Fibroblast of skin of abdomen (primary cell): ENCODE measurements at places on chromosomes 5 and 9.

DNA sequence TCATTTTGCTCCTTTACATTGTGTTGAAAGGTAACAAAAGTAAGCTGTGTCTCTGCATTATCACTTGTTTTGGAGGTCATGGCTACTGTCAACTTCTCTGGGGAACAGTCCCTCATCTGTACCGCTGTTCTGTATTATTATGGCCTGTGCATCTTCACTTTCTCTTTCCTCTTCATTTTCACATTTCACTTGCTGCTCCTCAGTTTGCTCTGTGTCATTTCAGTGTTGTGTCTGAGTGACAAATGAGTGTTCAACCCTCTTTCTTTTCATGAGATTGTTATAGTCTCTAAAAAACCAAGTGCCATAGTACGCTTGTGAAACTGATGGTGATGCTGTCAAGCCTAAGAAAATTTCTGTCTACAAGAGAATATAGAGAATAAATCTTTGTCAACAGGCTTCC lies 122.0 kb upstream of the FER start:
- no peak for DNase-seq

DNA sequence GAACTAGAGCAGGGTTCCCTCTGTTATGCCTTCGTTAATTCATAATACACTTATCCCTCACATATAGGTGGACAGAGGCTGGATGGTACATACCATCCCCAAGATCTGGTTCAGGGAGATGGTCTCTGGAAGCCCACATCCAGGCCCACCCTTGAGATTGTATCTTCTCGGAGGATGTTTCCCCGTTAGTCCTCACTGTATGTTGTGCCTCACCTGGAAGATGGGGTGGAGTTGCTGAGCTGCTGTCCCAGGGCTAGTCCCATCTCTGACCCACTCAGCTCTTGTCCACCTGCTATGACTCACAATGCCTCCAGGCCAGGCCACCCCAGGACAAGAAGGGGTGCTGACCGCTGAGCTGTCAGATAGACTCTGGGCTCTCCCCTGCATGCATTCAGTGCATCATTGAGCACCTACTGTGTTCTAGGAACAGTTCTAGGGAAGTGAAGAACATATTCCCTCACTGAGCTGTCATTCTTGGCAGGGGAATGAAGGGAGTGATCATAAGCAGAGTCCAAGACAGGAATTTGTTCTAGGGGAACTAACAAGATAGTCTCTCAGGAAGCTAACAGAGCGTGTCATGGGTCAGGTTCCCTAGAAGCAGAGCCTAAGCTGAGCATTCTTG lies at the start of gene CBY3:
TSS of gene CBY3 (minus strand) at position 255 of the 622 bp plus-strand sequence. CDS start at position 139, 116 bp downstream.
- DNase-seq, result no peak

DNA sequence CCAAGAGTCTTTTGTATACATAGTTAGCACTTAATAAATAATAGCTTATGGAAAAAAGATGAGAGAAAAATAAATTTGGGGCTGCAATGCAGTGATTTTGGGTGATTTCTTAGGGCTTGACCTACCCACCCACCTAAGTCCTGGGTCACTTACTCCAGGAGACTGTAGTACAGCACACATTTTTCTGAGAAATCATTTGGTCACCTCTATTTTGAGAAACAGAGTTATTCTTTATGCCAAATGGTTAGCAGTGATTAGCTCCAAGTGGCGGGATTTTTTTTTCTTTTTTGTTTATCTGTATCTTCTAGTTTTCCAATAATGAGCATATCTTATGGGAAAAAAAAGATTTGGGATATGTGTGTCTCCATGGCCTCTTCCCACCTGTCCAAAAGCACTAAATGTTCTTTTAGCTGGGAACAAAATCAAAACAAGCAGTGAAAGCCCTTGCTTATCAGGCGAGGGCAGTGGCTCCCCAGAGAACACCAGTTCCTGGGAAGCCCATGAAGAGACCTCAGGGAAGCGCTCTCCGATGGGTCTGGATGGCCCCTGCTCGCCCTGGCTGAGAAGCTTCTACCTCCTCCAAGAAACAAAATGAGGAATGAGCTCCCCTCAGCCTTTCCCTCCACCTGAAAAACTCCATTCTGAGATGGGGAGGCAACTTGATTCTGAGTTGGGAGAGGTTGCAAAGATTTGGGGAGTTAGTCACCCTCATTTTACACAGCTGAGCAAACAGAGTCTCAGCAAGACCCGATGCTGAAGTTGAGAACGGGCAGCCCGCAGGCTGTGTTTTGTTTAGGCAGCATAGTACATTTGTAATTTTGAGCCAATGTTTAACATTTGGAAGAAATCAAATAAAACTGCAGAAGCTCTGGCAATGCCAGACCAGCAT lies 69.9 kb downstream of the CYFIP2 start:
- DNase-seq, result peak; percentile 39

- DNase-seq, result no peak
Measured at GRCh38 chr5:27252911-27253310, 214.5 kb upstream of the CDH9 start.

- DNase-seq, result no peak
Measured at GRCh38 chr5:137328991-137329390, 170.1 kb downstream of the SPOCK1 start.

- no peak for DNase-seq
Measured at GRCh38 chr5:54469622-54470021, 14.1 kb downstream of the HSPB3 start.

DNA sequence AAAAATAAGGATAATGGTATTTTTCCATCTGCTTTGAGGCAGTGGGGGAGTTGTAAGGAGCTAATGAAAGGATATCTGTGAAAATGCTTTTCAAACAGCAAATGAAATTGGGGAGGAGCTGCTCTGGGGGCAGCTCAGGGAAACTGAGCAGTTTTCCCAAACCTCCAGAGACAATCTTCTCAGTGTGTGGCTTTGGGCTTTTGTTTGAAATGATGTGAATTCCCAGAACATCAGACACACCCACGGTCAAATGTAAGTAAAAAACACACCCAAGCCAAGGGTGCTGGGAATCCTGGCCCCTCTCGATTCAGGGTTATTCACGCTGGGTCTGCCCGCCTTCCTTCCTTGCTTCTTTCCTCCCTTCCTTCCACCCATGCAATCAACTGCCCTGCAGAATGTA lies 512.6 kb downstream of the BNC2 start:
- no peak for DNase-seq

DNA sequence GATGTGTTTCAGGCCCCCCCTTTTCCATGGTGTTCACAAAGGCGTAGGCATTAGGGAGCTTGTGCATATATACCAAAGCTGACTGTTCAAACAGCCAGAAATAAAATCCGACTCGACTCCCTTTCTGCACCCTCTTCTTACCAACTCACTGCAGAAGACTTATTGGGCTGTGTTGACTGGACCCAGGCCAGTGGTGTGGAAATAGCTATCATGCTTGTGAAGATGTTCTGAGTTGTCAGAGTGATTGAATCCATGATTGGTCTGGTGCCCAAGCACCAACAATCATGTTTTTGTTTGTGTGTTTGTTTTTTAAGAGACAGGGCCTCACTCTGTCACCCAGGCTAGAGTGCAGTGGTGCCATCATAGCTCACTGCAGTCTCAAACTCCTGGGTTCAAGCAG lies 21.6 kb downstream of the TJP2 start:
- DNase-seq, result no peak

- no peak for DNase-seq
Measured at GRCh38 chr5:4005335-4005734, 409.7 kb downstream of the IRX1 start.

DNA sequence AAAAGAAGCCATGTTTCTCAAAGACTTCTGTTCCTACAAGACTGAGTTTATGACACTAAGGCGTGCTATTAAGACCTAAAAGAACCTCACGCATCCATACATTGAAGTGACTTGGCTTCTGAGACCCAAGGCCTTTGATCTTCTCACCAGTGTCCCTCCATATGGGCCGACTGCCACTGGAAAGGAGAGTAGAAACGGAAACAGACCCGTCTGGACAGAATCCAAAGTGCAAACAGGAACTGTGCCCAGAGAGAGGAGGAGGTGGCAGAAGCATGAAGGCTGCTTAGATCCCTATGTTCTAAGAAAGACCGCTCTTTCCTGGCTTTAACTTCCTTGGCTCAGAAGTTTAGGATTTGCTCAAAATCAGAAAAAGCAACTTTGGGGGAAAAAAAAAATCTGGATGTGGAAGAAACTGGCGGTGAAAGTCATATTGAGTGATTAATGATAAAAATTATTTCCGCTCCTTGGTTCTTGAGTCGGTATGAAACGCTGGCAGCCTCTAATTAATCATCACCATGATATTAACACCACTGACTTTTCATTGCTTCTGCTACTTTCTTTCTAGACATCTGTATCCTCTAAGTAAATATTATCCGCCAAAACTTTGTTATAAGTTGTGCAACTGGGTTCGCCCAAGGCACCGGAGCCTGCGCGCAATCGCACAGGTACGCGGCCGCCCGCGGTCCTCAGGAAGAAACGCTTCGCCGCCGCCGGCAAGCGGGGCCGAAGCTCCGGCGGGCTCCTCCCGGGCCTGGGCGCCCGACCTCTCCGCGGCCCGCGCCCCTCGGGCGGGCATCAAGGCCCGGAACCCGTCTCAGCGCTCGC lies 726 bp downstream of the DAP start:
- peak; percentile 51 for DNase-seq

DNA sequence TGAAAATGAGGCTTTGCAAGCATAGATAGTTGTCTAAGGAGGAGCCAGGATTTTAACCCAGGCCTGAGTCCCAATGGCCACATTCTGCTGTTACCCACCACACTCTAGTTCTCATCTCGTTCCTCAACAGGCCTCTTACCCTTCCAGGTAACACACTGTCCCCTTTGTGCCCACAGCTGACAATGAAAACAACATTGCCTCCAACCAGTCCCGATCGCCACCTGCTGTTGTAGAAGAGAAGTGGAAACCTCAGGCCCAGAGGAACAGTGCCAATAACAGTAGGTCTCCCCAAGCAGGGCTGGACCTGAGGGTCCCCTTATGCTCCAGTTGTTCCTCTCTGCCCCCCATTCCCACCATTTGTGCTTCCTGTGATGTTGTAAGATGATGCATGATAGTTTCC lies 30.4 kb downstream of the AMBP start:
- no peak for DNase-seq

DNA sequence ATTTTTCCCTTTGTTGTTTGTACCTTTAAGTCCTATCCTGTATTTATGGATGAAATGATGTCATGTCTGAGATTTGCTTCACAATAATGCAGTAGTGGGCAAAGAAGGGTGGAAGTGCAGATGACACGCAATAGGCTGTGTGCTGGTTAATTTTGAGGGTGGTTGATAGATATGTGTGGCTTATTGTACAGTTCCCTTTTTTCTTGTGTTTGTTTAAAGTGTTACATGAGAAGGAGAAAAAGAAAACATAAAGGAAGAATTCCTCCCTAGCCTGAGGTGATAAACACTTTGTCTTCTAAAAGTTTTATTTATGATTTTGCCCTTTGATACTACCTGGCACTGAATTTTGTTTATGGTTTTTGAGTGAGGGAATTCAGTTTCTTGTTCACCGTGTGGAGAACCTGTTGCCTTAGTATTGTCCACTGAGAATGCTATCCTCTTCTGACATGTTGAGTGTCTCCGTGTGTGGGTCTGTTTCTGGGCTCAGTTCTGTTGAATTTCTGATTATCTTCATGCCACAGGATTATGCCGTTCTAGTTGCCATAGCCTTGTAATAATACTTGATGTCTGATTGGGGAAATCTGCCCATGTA lies 52.3 kb upstream of the FAM120AOS start:
- no peak for DNase-seq

DNA sequence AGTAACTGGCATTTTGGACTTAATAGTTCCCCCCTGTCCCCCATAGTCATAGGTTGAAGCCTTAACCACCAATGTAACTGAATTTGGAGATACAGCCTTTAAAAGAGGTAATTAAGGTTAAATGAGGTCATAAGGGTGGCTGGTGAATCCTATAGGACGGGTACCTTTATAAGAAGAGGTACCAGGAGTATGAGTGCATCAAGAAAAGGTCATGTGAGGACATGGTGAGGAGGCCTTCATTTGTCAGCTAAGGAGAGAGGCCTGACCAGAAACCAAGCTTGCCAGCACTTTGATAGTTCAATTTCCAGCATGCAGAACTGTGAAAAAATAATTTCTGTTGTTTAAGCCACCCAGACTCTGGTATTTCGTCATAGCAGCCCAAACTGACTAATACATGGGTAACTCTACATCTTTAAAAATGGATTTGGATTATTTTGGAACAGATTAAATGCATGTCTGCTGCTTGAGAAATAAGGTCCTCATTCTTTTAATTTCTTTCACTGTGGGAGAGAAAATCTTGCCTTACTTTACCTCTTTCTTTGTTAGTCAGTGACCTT lies 9.7 kb downstream of the RASA1 start:
- peak; percentile 23 for DNase-seq

DNA sequence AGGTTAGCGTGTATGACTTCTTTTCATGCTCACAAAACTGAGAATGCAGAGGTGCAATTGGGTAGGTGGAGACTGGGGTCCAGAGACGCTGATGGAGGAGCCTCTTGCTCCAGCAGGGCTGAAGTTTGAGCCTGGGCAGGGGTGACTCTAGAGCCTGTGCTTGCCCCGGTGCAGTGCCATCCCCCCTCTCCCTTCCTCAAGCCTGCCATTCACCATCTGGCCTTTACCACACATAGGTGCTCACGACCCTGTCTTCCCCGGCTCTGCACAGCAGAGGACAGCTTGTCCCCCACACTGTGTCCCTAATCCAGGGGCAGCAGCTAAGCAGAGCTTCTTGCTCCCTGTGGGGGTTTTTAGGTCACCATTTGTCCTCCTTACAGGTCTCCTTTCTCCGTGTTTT lies 86.5 kb downstream of the DAP start:
- no peak for DNase-seq
